NCI-H1694 treated with DMSO at 0.1 percent for 48 hours (cell line): ENCODE measurements at places on chromosomes 3 and 15.

DNA sequence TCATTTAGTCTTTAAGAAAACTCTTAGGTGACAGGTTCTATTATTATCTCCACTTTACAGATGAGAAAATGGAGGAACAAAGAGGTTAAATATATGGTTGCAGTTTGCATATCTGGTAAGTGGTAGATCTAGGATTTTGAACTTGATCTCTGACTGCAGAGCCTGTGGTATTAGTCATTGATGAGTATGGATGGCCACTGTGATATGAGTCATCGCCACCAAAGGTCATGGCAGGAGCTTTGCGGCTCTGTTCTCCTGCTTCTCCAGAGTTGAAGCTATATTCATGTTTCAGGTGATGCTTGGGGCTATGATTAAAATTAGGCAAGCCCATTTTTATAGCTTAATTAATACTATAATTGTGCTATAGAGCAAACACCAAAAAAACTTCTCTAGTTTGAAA is 306.2 kb upstream of the DPPA4 start:
- no peak for DNase-seq

GRCh38 chr3:31187380-31187779 is 292.9 kb upstream of the GADL1 start:
- no peak for DNase-seq

DNA sequence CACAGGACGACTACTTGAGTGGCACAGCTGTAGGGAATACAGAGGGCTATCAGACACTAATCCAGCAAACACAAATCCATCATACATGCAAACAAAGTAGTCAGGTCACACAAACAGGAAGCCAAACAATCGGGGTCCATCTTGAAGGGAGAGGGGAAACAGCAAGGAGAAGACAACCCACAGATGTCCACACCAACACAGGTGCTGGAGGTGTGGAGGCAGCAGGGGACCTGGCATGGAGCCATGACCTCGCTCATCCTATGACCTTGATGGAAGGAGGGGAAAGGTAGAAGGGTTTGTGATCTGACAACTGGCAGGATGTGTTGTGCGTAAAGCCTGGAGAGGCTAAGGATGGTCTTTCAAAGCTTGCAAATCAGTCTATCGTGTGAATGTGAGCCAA is 39.9 kb upstream of the SKOR1 start:
- no peak for DNase-seq

- no peak for DNase-seq
Observed at GRCh38 chr3:194373899-194374298, 4.4 kb upstream of the LRRC15 start.

DNA sequence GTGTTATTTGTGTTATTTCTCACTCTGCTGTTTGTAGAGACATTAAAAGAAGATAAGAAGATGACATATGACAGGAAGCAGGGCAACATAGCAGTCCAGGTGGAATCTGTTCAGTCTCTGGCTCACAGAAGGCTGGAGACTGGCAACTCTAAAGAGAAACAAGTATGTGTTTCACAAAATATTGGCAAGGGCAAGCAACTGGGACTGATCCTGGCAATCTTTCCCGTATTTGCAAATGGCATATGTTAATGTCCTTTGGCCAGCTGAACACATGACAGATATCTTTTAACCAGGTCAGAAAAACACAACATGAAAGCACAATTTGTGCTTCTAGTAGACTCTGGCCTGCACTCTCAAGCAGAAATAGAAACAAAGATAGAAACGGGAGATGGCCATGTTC is 1354.1 kb upstream of the EPHA6 start:
- DNase-seq, result no peak
